Daoy (cell line): ENCODE measurements at places on chromosomes 5 and 9. TPM values are rescaled to one million over a fixed set of nuclear protein-coding genes. Genes with fewer than 3 reads are reported as not detected.

The EQTN gene
- not detected in 2 replicates for total RNA-seq

The TMC1 gene
- total RNA-seq, result not detected in 2 replicates

The PAPPA gene
- total RNA-seq, result 8.3 and 9.9 TPM in 2 replicates

The ZFP37 gene
- total RNA-seq, result 3.7 and 7.9 TPM in 2 replicates

The SLC46A2 gene
- not detected in 2 replicates for total RNA-seq

The TERT gene
- total RNA-seq, result 3.9 and 8.8 TPM in 2 replicates

The RASEF gene
- 7.4 and 9.2 TPM in 2 replicates for total RNA-seq

The KIAA1958 gene
- 4.4 TPM in 2 replicates for total RNA-seq

The ANKRD33B gene
- 1.5 and 1.7 TPM in 2 replicates for total RNA-seq

The FCN2 gene
- not detected in 2 replicates for total RNA-seq

The FOXD4L6 gene
- total RNA-seq, result not detected in 2 replicates

The GIN1 gene
- 4.4 and 22.5 TPM in 2 replicates for total RNA-seq

The SLC36A2 gene
- not detected in 2 replicates for total RNA-seq

The TAF11L10 gene
- not detected in 2 replicates for total RNA-seq

The PDGFRB gene
- total RNA-seq, result 8.6 and 9.4 TPM in 2 replicates

The ALDH7A1 gene
- 27.4 and 31.8 TPM in 2 replicates for total RNA-seq

The AMBP gene
- 0.91 TPM in 1 of 2 replicates, not detected in the other for total RNA-seq

The GABRP gene
- 0.06 and 0.40 TPM in 2 replicates for total RNA-seq

The TMEFF1 gene
- total RNA-seq, result 0.83 and 2.1 TPM in 2 replicates

The RGP1 gene
- 11.7 and 16.3 TPM in 2 replicates for total RNA-seq

The PAEP gene
- not detected in 2 replicates for total RNA-seq

The BTNL8 gene
- not detected in 2 replicates for total RNA-seq

The CDC20B gene
- total RNA-seq, result not detected in 2 replicates

The CATSPER3 gene
- 0.06 TPM in 1 of 2 replicates, not detected in the other for total RNA-seq

The SLC34A3 gene
- total RNA-seq, result not detected in 2 replicates

The FBP1 gene
- not detected in 2 replicates for total RNA-seq

The TTC23L gene
- total RNA-seq, result 0.29 TPM in 1 of 2 replicates, not detected in the other

The PNPLA7 gene
- under 0.01 TPM in 1 of 2 replicates, not detected in the other for total RNA-seq

The NUTM2G gene
- total RNA-seq, result under 0.01 TPM in 1 of 2 replicates, not detected in the other

The FOXD4 gene
- total RNA-seq, result 0.91 TPM in 1 of 2 replicates, not detected in the other

The FGF10 gene
- total RNA-seq, result not detected in 2 replicates

The PFN3 gene
- total RNA-seq, result not detected in 2 replicates

The ZDHHC11B gene
- total RNA-seq, result under 0.01 TPM in 1 of 2 replicates, not detected in the other

The DAPK1 gene
- 23.9 and 31.3 TPM in 2 replicates for total RNA-seq

The CFAP157 gene
- total RNA-seq, result not detected in 2 replicates

The SEC61B gene
- 152 and 173 TPM in 2 replicates for total RNA-seq

The SLIT3 gene
- total RNA-seq, result 3.4 and 3.5 TPM in 2 replicates

The FBN2 gene
- total RNA-seq, result 18.7 and 19.1 TPM in 2 replicates

The MSX2 gene
- 11.1 and 13.4 TPM in 2 replicates for total RNA-seq

The C6 gene
- not detected in 2 replicates for total RNA-seq

The FAM169A gene
- 26.8 and 38.2 TPM in 2 replicates for total RNA-seq

The ARL14EPL gene
- 1.3 TPM in 1 of 2 replicates, not detected in the other for total RNA-seq

The CEP72 gene
- total RNA-seq, result 6.9 and 11.0 TPM in 2 replicates

The ST8SIA4 gene
- total RNA-seq, result 0.09 and 2.1 TPM in 2 replicates
